Caudate nucleus (tissue), 63 donors: ENCODE measurements at places on chromosomes 5 and 9.

- DNase-seq, result no peak
These were observed 3.1 kb downstream of the GTF3C4 start for GRCh38 chr9:132673355-132673754.

DNA sequence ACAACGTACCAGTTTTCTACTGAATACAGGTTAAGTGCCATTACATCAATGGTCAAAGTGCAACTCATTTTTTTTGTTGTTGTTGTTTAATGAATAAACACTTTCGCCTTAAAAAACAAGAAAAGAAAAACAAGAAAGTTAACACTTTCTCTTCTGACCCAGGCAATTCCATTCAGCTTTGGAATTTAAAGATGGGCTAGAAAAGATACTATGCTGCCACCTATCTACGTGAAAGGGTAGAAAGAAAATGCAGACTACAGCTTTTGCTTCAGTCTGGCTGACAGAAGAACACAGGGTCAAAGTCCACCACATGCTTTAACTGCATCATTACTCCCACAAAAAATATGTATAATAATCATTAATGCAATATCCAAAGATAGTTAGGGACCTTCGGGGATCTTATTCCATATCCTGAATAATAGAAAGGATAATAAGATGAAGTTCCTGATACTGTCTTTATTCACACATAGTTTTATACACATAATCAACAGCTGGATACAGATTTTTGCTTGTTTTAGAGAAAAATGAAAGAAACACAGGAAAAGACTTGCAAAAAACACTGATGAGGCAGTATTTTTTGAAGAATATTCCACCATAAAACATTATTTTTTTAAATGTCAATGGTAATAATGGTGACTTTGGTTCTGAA is 40.4 kb downstream of the ZDHHC21 start:
- DNase-seq, result no peak

GRCh38 chr5:158898185-158899177 is 201.2 kb downstream of the EBF1 start:
- no peak for DNase-seq

DNA sequence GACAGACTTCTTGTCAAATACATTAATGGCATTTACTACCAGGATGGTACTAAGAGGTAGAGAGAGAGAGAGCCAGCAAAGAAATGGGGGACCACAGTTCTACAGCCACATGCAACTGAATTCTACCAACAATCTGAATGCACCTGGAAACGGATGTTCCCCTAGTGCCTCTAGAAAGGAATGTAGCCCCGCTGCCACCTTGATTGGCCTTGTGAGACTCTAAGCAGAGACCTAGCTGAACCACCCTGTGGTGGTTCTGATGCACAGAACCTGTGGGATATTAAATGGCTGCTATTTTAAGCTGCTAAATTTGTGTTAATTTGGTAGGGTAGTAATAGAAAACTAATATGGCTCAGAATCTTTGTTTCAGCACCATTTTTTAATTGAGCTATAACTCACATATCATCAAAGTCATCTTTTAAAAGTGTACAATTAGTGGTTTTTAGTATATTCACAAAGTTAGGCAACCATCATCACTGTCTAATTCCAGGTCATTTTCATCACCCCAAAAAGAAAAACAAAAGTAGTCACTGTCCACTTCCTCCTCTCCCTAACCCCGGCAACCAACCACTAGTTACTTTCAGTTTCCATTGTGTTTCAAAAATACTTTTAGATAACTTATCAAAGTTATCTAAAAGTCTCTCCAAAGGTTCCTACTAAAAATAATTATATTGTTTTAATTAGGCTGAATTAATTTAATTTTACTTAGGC is 51.7 kb downstream of the CPLANE1 start:
- no peak for DNase-seq

GRCh38 chr5:122586351-122586750 is 188.5 kb upstream of the SNX2 start:
- DNase-seq, result no peak

- no peak for DNase-seq
These were observed 7.2 kb downstream of the GAPT start for GRCh38 chr5:58498340-58498942.
